Left lobe of liver (tissue), 2 donors: ENCODE measurements at places on chromosomes 12 and 14.

- DNase-seq: no peak
Observed at GRCh38 chr12:109156586-109156985, 40.2 kb downstream of the ACACB start.

GRCh38 chr12:77572371-77572770 is 258.3 kb upstream of the NAV3 start:
- DNase-seq: no peak

- no peak for DNase-seq
Observed at GRCh38 chr12:51020448-51021182, 5.6 kb downstream of the SLC11A2 start.

- DNase-seq: no peak
Observed at GRCh38 chr12:67241482-67241881, 27.7 kb upstream of the CAND1 start.

- DNase-seq: no peak
Observed at GRCh38 chr12:52607314-52607713, 6.1 kb upstream of the KRT72 start.

DNA sequence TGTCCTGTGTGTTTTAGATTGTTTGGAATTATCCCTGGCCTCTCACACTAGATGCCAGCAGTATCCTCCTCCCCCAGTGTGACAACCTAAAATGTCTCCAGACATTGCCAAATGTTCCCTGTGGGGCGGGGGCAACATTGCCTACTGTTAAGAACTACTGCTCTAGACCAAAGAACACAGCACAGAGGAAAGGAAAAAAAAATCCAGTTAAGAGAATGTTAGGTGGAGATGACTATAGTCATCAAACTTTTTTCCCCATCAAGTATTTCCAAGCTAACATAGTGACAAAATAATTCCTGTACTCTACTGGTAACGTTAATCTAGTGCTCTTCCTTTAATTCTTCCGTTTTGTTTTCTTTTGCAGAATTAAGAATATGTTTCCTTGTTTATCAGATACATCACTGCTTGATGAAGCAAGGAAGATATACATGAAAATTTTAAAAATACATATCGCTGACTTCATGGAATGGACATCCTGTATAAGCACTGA is 3.5 kb downstream of the CDKN1B start:
- no peak for DNase-seq

- DNase-seq: no peak
Observed at GRCh38 chr12:58309806-58310205, 368.4 kb downstream of the ATP23 start.

DNA sequence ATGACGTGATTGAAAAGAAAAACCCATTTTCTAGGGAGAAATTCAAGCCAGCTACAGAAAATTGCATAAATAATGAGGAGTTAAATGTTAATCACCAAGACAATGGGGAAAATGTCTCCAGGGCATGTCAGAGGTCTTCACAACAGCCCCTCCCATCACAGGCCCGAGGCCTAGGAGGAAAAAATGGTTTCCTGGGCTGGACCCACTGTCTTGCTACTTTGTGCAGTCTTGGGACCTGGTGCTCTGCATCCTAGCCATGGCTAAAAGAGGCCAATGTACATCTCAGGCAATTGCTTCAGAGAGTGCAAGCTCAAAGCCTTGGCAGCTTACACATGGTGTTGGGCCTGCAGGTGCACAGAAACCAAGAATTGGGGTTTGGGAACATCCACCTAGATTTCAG is 65.3 kb downstream of the TUNAR start:
- no peak for DNase-seq

DNA sequence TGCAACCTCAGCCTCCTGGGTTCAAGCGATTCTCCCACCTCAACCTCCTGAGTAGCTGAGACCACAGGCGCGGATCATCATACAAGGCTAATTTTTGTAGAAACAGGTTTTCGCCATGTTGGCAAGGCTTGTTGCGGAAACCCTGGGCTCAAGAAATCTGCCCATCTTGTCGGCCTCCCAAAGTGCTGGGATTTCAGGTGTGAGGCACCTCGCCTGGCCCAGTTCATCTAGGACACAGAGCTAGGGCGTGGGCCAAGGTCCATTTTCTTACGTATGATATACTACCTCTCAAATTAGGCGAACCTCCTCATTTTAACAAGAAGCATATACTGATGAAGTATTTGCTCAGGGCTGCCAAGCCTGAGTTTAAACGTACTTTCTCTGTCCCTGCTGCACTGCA is 2.1 kb downstream of the RPS29 start:
- DNase-seq: no peak

DNA sequence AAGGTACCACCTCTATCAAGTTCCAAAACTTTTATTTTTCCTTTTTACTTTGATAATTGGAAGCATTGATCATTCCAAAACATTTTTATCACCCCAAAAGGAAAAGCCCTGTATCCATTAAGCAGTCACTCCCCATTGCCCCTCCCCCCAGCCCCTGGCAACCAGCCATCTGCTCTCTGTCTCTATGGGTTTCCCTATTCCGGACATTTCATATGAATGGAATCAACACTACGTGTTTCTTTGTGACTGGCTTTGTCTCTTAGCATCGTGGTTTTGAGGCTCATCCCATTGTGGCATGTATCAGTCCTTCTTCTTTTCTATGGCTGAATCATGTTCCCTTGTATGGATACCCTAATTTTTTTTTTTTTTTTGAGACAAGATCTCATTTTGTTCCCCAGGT is 18.0 kb upstream of the PHETA1 start:
- DNase-seq: no peak

- no peak for DNase-seq
Observed at GRCh38 chr12:55706568-55707218, 1.0 kb downstream of the ITGA7 start.

DNA sequence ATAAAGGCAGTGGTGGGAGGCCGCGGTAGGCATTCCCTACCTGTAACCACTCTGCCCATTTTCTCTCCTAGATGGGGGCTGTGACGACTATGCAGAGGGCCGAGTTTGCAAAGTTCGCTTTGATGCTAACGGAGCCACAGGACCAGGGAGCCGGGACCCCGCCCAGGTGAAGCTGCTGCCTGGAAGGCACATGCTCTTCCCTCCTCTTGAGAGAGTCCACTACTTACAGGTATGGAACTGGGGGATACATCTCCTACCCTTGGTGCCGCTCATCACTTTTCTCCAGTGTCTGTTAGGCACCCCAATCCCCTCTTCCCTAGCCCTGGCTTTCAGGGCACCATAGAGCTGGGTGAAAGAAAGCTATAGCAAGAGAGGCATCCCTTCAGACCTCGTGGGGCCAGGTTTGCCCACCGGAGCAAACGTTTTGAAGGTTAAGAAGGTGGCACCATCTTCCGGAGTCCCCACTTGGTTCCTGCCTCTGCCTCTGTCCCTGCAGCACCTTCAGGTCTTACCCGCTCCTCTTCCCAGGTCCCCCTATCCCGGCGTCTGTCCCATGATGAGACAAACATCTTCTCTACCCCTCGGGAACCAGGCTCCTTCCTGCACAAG is 2.0 kb upstream of the P3H3 start:
- no peak for DNase-seq

- no peak for DNase-seq
Observed at GRCh38 chr12:27779416-27779919, 565 bp upstream of the KLHL42 start.

DNA sequence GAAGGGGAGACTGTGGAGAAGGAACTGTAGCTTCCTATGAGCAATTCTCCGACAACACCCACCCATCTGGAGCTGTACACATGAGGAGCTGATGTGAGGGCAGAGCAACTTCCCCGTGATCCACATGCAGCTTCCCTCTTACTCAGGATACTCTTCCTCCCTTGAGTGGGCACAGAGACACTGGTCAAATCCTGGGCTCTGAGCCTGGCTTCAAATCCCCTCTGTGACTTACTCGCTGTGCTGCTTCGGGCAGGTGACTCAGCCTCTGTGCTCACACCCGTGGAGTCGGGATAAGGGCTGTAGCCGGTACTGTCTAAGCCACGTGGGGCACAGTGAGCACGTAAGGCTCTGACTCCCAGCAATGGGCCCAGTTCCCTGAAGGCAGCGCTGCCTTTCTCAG is 31.1 kb downstream of the ZFYVE21 start:
- DNase-seq: no peak

DNA sequence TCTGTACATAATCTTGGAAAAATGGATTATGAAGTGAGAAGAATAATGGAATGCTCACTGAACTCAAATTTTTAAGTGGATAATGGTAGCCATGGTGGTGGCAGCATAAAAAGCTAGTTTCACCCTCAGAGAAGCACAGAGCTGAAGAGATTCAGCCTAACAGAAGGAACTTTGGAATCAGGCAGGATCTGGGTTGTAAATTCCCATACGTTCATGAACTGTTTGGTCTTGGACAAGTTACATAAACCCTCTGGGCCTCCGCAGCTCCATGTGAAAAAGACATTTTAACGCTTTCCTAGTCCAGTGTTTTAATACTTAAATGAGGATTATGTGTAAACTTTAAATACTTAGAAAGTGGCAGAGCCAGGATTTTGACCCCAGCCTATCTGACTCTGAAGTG is 26.6 kb downstream of the JKAMP start:
- DNase-seq: no peak

GRCh38 chr14:69844171-69844570 is 35.0 kb upstream of the SMOC1 start:
- no peak for DNase-seq

DNA sequence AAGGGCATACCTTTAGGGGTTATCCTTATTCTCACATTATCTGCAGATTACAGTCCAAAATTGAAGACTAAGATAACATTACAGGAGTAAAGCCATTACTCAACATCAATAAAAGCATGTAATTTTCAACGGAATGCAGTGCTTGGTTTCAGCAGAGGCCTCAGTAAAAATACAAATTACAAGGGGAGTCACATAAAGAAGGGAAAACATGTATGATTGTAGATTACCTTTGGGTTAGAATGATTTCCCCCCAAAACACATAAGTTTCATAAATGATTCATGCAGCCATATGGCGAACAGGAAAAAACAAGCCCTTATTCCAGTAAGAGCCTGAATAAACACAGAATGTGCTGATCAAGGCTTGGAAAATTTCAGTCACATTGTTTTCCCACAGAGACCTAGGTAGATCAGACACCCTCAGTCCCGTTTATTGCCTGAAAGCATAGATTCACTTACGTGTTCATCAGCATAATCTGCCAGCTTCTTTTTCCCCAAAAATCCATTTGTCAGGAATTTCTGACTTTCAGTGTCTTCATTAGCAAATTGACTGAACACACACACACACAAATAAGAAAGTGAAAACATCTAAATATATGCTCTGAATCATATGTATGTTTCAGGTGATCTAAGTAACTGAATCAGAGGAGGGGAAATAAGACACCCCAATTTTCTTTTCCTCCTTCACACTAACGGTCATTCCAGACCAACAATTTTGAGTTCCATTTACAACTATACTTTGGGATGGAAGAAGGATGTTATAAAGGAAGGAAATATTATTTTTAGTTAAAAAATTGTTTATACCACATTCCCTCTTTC is 37.5 kb downstream of the SLC38A4 start:
- no peak for DNase-seq

DNA sequence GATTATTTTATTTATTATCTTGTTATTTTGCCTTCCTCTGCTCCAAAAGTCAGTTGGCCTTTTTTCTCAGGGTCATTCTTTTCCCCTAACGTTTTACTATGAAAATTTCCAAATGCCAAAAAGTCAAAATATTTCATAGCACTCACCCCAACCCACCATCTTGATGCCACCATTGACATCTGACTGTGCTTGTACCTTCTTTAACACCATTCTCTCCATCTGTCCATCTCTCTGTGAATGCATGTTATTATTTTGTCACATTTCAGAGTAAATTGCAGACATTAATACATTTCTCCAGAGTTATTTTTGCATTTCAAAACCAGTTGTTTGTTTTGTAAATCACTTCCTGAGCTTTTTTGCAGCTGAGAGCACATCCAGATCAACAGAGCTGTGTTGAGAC is 38.6 kb downstream of the FOXN4 start:
- no peak for DNase-seq

DNA sequence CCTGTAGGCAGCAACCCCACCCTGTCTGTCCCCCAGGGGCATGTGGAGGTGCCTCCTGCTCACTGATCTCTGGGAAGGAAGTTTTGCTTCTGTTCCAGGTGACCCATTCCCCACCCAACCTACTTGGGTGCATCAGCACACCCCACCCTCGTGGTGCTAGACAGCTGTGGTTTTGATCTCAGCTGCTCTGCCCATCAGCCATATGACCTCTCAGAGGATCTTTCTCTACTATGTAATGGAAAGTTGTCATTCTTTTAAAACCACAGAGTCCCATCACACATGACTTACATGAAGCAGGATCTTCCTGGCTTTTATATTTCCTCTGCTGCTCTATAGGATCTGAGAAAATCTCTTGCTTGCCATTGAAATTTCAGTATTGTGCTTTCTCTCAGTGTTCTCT is 13.5 kb upstream of the KRT82 start:
- no peak for DNase-seq

DNA sequence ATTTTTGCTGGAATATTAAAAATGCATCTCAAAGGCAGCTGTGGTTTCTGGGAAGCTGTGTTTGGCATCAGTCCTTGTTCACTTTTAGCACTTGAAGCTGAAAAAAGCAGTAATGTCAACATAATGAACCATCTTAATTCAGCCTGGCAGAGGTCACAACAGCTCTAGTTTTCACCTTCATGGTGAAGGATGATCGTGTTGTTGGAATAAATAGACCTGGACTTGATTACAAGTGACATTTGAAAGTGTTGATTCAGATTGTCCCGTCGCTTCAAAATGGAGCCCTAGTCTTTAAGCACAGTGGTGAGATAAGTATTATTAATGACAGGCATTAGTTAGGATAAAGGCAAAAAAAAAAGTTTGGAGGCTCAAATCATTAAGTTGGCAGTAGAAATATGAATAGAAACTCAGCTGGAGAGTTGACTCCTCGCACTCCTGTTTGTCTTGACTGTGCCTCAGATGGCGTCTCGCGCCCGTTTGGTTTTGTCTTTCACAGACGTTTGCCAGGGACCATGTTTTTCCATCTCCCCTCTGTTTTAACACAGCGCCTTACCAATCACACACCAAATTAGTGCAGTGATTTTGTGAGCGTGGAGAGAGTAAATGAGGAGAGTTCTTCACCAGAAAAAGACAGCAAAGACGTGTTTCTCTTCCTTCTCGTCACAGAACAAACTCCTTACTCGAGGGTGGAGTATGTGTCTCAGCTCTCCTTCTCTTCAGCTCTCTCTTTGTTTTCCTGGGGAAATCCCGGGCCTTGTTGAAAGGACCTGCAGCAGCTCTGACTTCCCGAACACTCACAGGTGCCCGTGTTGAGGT is 53.4 kb upstream of the MMP17 start:
- DNase-seq: no peak

DNA sequence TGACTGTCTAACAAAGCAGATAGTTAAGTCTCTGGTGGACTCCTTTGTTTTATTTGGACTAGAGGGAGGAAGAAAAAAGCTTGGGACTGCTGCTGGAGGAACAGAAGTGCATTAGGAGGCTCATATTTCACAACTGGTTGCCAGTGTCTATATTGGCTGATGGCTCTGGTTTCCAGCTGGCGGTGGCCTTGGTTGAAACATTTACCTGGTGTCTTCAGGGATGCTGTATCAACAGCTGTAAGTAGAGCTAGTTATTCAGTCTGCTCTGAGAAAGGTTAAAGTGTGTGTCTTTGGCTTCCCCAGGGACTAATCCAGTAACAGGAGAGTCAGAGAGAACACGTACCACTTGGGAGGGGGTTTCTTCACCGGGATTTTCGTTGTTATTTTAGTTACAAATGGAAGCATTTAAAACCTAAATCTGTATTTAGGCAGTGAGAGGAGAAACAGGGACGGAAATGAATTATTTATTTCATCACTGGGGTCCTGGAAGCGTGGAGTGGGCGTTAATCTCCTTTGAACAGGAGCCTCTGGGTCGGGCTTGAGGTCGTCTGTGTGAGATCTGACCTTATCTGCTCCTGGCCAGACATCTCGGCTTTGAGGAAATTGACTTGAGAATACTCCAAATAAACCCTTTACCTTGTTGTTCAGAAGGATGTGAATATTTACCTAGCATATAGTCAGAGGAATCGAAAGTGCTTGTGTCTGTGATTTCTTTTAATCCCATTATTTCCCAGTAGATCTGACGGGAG is 149.9 kb downstream of the NRXN3 start:
- no peak for DNase-seq
